ENCODE measurements at places on chromosomes 6 and 20.
A peak's percentile ranks its signal among the peaks of the same experiment; 100 is the strongest.

GRCh38 chr20:59365611-59366285, 65.3 kb downstream of the EDN3 start:
- DNase-seq: no peak

- DNase-seq: no peak
These were observed 200.9 kb downstream of the EDN1 start for GRCh38 chr6:12490904-12491571.

DNA sequence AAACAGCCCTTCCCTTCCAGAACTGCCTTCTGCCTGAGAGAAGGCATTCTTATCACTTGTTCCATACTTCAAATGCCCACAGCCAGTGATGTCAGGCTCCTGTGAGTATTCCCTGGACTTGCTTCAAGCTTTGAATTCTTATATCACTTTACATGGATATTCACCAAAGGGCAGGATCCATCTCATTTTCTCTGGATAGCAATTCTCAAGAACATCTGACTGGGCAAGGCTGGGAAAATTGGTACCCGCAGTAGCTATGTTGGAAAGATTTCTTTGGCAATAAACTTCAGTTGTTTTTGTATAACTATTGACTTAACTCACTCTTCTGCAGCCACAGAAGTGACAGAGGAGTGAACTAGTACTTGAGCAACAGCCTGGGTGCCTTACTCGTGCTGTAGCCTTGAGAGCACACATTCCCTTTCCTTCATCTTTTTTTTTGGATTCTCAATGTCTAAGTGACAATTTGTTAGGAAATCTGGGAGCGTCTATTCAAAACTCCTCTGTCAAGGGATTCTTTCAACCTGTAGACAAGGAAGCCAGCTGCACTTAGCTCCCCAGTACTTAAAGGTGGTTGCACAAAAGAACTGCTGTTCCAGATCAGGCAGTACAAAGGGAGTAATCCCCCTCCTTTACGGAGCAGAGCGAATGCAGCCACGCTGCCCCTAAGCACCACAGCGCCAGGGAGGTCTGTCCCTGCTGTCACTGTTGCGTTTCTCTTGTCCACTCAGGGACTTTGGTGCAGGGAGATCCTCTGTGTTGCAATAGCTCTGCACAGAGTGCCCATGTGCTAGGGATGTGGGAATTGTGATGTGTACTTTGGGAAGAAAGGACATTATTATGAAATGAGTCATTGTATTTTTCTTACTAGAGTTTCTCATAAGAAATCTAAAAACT, 69.6 kb downstream of the JAG1 start:
- DNase-seq: no peak

- DNase-seq: peak; percentile 28
These were observed 807 bp downstream of the SNHG17 start for GRCh38 chr20:38434301-38434741.

GRCh38 chr20:57405236-57406016, 14.2 kb downstream of the RBM38 start:
- no peak for DNase-seq

GRCh38 chr6:7846966-7847818, 63.4 kb downstream of the TXNDC5 start:
- DNase-seq: no peak

GRCh38 chr6:155830531-155830930, 374.9 kb upstream of the NOX3 start:
- DNase-seq: no peak

- no peak for DNase-seq
These were observed 4.0 kb upstream of the RAB5IF start for GRCh38 chr20:36601540-36601939.

- DNase-seq: no peak
These were observed 34.2 kb downstream of the SLC23A2 start for GRCh38 chr20:4966826-4967751.

DNA sequence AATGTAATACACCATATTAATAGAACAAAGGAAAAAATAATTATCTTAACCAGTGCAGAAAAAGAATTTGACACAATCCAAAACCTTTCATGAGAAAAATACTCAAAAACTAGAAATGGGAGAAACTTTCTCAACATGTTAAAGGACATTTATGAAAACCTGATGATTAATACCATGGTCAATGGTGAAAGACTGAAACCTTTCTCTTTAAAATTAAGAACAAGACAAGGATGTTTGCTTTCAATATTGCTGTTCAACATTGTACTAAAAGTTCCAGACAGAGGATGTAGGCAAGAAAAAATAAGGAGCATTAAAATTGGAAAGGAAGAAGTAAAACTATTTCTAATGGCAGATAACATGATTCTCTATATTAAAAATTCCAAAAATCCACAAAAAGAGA, 981.3 kb upstream of the FLRT3 start:
- no peak for DNase-seq

DNA sequence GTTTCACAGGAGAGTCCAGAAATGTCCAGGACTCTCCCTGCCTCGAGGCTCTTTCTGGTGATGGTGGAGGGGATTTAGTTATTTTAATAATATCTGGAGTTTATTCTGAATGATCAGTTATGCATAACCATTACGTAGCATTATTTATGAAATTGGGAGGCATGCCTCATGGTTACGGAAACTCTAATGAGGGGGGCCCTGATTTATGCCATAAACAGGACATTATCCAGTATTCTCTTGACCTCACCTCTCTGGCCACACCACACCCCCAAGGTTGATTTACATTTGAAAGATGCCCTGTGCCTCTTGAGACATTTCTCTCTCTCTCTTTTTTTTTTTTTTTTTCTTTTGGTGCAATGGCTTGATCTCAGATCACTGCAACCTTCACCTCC, 268.8 kb downstream of the TFAP2C start:
- no peak for DNase-seq

GRCh38 chr6:112409311-112409710, 62.2 kb downstream of the RFPL4B start:
- no peak for DNase-seq

DNA sequence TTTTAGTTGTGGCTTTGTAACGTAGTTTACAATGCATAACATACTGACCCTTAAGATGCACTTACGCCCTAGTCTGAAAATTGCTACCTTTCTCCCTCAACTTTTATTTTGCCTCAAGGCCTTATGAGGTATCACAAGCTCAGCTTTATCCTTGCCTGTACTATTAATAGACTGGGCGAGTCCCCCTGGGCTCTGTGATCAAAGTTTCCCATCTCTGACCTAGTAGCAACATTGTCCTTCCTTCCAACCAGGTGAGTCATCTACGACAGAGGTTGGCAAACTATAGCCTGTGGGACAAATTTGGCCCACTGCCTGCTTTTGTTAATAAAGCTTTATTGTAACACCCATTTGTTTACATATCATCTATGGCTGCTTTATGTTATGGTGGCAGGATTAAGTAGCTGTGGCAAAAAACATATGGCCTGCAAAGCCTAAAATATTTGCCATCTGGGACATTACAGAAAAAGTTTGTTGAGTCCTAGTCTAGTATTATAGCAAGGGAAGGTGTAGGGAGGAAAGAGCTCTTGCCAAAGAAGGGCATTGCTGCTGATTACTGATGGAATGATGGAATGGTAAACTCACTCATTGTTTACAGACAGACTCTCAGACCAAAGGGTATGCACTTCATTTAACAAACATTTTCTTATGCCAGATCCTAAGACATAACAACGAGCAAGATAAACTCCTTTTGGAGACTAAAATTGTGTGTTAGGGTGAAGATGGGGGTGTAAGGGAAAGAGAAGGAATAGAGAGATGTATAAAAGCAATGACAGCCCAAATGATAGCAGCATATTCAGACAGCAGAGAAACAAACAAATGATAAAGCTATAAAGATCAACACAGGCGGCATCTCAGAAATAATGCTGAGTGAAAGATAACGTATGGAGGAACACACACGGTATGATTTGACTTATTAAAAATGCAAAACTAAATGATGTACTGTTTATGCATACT, 74.2 kb downstream of the SLC22A23 start:
- no peak for DNase-seq

- no peak for DNase-seq
These were observed 127.5 kb downstream of the ISM1 start for GRCh38 chr20:13348311-13349234.

DNA sequence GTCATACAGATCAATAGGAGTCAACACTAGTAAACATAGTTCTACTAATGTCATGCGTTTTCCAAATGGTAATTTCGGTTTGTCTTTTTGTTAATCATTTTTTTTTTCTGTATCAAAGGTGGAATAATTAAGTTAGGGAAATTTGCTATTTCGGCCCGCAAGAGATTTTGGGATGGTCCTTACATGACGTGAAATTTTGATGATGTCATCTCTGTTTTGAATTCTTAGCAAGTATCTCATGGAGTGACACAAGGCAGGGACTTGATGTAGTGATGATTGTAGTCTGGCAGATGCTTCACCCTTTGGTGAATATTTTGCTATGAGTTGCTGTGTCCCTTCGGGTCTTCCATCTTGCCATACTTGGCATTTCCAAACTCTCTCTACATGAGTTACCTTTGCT, 608.0 kb downstream of the BCKDHB start:
- DNase-seq: no peak

DNA sequence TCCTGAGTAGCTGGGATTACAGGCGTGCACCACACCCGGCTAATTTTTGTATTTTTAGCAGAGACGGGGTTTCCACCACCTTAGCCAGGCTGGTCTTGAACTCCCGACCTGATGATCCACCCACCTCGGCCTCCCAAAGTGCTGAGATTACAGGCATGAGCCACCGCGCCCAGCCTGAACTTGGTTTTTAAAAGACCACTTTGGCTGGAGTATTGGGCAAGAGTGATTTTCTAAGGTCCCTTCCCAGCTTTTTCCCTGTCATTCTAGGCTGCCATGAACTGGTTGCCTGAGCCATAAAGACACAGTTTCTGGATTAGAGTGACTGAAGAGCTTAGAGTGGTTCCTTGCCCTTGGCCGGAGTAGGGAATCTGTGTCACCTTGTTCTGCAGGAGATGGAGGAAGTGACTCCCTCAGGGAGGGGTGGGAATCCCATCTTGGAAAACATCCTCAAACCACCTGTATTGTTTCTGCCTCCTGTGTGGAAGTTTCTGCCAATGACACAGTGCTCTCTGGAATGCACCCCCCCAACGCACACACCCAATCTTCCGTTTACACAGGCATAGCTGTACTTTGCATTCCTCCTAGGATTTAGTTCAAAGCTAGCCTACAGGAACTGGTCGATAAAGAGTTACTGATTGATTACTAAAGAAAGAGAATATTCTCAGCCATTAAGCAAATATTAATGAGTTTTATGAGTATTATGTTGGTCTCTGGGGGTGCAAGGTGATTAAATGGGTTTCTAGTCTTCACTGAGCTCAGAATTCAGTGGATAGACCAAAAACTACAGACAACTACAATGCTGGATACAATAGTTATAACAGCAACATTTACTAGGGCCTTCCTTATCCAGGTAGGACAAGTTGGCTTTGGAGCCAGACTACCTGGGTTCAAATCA, 18.2 kb downstream of the BCL2L1 start:
- no peak for DNase-seq

DNA sequence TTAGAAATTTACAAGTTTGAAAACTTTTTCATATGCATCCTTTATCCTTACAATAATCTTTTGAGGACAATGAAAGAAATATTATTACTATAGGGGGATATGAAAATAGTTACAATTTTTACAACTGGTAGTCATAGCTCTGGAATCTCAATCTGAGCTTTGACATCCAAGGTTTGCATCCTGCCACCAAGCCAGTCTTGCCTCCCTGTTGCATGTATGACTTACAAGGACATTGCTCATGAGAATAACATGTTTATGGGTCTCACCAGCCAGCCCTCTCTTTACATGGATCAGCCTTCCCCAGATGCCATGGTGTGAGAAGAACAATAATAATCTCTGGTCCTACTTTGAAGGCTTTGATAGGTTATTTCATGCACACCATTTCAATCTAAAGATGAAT, 67.5 kb downstream of the THEMIS start:
- DNase-seq: no peak

DNA sequence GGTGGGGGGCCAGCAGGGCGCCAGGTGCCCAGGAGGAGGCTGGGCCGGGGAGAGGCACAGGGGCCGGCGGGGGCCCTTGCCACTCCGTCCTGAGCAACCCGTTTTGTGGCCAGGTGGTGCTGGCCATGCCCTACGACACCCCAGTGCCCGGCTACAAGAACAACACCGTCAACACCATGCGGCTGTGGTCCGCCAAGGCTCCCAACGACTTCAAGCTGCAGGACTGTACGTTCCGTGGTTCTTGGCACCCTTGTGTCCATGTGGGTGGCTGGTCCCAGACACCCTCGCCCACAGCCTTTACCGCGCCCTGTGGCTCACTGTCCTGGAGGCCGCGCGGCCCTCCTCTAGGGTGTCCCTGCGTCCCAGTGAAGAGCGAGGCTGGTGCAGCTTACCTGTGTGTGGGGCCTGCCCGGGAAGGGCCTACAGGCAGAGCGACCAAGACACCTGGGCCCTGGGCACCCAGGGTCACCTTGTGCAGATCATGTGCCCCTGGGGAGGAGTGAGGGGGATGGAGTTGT, 28.7 kb downstream of the PYGB start:
- DNase-seq: no peak

DNA sequence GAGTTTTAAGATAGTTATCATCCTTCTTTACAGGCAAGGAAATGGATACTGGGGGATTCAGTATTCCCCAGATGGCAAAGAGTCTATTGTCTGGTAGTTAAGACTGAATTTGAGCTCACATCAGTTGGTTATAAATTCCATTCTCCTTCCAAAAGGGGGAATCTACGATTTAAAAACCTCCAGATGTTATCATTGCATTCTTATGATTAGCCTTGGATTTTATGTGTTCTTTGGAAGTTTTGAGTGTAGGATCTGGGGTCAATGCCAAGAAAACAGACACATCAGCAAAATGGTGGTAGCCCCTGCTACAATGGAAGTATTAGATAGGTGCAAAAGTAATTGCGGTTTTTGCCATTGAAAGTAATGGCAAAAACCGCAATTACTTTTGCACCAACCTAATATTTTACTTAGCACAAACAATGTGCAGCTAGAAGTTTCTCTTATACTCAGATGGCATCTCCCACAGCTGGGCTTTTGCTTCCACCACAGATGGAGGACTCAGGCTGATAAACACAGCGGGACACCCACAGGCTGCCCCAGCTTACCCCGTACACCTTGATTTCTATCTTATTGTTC, 168.2 kb upstream of the RIN2 start:
- no peak for DNase-seq

- no peak for DNase-seq
These were observed 84.2 kb downstream of the CEBPB start for GRCh38 chr20:50274570-50275430.

DNA sequence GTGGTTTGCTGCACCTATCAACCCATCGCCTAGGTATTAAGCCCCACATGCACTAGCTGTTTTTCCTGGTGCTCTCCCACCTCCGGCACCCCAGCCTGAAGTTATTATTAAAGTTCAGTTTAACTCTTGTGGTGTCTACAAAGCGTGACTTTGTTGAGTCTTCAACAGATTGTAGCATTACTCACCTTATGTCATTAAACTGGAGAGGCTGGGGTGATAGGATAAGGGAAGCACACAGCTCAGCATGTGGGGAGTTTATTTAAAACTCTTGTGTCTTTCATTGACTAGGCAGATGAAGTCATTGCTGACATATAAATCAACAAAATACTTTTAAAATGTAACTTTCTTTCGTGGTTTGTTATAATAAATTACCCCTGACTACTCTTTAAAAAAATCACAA, 84.7 kb upstream of the GCM1 start:
- no peak for DNase-seq

GRCh38 chr6:142822383-142822782, 122.6 kb downstream of the HIVEP2 start:
- DNase-seq: no peak
